ENCODE measurements at places on chromosomes 11 and 22. TPM values are rescaled to one million over a fixed set of nuclear protein-coding genes. Genes with fewer than 3 reads are reported as not detected.

The MIAT gene
- polyA plus RNA-seq = 0.93 TPM

The HTR3A gene
- 11.3 TPM for polyA plus RNA-seq

The RHBDD3 gene
- 9.7 TPM for polyA plus RNA-seq

The OVCH2 gene
- not detected for polyA plus RNA-seq

The C11orf16 gene
- not detected for polyA plus RNA-seq

The CLMP gene
- 0.31 TPM for polyA plus RNA-seq

The OR52K2 gene
- not detected for polyA plus RNA-seq

The EFCAB6 gene
- polyA plus RNA-seq = not detected

The SHANK2 gene
- not detected for polyA plus RNA-seq

The MS4A12 gene
- polyA plus RNA-seq = not detected

The TREH gene
- not detected for polyA plus RNA-seq

The TRIM29 gene
- not detected for polyA plus RNA-seq

The CASP5 gene
- polyA plus RNA-seq = 0.45 TPM
